ENCODE measurements at places on chromosomes 4 and X. TPM values are rescaled to one million over a fixed set of nuclear protein-coding genes. Genes with fewer than 3 reads are reported as not detected.
A peak's percentile ranks its signal among the peaks of the same experiment; 100 is the strongest.

GRCh38 chr4:113838460-113838859 lies 76.9 kb upstream of the CAMK2D start:
- no peak for DNase-seq

- no peak for DNase-seq
These were observed at the start of gene SLC9B2 for GRCh38 chr4:103076747-103077347. Gene SLC9B2 (minus strand): TSS chr4:103076761. CDS start chr4:103067550, 9,211 bp downstream.

DNA sequence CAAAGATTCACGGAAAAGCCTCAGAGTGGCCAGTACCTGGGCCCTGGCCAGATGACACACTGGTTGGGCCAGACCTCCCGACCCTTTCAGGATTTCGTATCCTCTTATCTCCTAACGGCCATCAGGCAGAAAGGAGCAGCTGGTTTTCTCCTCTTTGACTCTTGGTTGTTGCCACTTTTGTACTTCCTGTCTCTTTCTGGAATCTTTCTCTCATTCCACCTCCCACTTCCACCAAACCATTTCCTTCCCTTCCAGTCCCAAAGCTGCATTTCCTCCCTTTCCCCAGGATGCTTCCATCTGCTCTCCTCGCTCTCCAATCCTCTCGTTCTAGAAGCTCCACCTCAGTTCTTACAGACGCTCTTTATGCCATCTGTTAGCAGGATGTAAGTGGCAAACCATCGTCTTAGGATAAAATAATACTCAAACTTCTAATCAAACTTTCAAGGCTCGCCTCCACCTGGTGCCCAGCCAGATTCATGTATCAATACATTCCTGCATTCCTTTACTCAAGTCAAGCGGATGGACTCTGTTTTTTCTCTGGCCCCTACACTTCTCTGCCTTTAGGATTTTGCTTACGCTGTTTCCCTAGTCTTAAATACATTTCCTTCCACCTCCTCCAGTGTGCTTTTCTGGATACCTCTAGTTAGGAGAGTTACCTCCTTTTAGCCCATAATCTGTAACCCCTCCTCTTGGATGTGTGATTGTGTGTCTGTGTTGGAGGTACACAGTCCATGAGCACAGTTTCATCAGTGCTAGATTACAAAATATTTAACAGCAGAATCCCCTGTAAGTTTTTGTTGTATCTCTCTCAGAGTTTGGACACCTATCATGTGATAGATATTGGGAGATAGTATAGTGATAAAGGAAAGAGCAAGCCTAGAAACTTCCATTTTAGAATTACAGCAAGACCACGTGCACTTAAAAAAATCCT lies 70.4 kb downstream of the LDB2 start:
- DNase-seq: no peak

- no peak for DNase-seq
These were observed 55.2 kb downstream of the CHST7 start for GRCh38 chrX:46628460-46629371.

GRCh38 chrX:136588036-136588435 lies 56.0 kb downstream of the VGLL1 start:
- no peak for DNase-seq

GRCh38 chrX:116749943-116750342 lies 287.2 kb upstream of the CT83 start:
- DNase-seq: no peak

DNA sequence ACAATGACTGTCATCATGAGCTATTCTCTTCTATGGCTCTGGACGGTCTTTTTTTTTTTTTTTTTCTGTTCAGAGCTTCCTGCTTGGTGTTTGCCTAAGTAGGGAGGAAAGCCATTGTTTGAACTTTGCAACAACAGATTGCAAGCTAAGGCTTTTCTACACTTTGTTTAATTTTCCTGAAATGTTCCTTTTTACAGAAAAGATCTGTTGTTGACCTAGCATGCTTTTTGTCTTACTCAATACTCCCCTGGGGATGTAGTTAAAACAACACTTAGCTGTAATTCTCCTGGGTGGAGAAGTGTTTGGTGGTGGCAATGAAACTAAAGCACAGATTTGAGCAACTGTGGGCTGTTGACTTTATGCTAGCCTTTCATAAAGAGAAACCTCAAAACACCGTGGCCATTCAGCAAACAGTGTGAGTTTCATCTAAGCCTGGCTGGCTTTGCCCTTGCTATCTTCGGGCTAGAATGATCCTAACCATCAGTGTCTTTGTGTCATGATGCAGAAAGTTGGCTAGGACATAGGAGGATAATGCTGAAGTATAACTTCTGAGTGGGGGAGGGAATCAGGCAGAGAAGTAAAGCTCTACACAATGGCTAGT lies 110.5 kb downstream of the ANXA3 start:
- DNase-seq: no peak

DNA sequence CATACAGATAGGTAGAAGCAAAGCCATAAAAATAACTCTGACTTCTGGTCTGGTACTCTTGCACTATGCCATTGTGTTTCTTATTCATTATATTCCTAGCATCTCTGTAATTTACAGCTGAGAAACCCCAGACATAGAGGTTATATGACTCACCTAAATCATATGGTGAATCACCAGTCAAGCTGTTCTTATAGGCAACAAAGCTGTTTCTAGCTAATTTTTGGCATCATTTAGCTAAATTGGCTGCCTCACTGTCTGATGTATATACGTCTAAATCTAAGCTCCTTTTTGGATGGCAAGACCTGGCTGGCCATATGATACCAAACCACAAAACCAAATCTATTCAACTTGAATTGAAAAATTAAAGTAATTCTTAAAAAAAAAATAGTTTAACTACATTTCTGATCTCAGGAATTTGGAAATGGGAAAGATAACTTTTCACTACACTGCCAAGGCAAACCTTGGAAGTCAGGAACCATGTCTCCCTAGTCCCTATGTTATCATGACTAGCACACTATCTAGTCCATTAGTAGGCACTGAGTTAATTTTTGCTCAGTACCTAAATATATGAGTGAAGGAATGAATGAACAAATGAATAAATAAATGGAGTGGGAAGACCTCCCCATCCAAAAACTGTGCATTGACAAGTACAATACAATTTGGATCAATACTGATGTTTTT lies 41.3 kb upstream of the STAG2 start:
- DNase-seq: no peak

GRCh38 chr4:171582961-171583581 lies 230.1 kb upstream of the GALNTL6 start:
- DNase-seq: no peak

GRCh38 chr4:2792711-2793585 lies at the start of gene SH3BP2:
Gene SH3BP2 (plus strand): TSS chr4:2793085. CDS start chr4:2820618, 27,533 bp downstream.
- DNase-seq: peak; percentile 53

- no peak for DNase-seq
These were observed 55.7 kb downstream of the LINC00632 start for GRCh38 chrX:140765043-140765784.

DNA sequence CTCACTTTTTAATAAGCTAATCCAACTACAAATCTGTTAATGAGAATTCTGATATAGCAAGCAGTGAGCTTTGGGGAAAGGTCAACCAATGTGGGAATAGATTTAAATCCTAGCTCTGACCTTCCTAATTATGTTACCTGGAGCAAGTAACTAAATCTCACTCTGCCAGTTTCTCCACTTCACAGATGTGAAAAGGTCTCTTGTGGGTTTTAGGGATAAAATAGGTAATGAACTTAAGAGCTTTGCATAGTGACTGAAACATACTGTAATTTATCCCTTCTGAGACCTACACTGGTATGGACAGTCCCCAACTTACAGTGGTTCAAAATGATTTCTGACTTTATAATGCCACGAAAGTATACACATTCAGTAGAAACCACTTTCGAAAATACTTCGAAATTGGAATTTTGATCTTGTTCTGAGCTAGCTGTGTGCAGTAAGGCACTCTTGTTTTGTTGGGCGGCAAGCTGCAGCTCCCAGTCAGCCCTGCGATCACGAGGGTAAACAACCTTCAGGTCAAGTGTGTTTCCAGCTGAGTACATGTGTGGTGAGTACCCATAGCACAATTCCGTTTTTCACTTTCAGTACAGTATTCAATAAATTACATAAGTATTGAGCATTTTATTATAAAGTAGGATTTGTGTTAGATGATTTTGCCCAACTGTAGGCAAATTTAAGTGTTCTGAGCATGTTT lies 93.7 kb downstream of the ADGRL3 start:
- no peak for DNase-seq

GRCh38 chr4:127261476-127261875 lies 371.3 kb upstream of the INTU start:
- DNase-seq: no peak

DNA sequence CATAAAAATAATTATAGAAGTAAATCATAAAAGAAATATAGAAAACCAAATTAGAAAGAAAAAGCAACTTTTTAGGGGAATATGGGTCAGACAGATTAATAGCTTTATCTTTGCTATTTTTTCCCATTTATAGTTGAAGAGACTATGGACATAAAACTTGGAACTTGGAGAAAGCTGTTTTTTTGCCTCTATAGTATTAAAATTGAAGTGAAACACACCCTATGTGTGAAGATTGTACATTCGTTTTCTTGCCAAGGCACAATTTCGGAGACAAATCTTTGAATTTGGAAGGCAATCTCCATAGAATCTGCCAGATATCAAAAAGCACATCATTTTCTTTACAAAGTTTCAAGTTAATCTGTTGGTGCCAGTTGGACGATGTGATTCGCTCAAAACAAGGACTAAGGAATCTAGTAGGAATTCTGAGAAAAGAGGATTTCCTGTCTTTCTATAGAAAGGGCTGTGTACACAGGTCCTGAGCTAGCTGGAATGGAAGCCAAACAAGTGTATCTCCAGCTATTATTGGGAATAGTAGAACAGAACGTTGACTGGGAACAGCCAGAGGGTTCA lies 156.3 kb downstream of the SLC7A11 start:
- DNase-seq: no peak

GRCh38 chr4:94978904-94979303 lies 221.1 kb downstream of the BMPR1B start:
- DNase-seq: no peak

GRCh38 chr4:16669036-16669435 lies 229.4 kb downstream of the LDB2 start:
- DNase-seq: no peak

The NEUROG2 gene
- not detected for total RNA-seq

The RRH gene
- 0.34 TPM for total RNA-seq

The KLB gene
- total RNA-seq: 0.09 TPM

The ZXDA gene
- 3.5 TPM for total RNA-seq

Measured in Calu3 (cell line).